ENCODE measurements at places on chromosomes 1 and 21.

DNA sequence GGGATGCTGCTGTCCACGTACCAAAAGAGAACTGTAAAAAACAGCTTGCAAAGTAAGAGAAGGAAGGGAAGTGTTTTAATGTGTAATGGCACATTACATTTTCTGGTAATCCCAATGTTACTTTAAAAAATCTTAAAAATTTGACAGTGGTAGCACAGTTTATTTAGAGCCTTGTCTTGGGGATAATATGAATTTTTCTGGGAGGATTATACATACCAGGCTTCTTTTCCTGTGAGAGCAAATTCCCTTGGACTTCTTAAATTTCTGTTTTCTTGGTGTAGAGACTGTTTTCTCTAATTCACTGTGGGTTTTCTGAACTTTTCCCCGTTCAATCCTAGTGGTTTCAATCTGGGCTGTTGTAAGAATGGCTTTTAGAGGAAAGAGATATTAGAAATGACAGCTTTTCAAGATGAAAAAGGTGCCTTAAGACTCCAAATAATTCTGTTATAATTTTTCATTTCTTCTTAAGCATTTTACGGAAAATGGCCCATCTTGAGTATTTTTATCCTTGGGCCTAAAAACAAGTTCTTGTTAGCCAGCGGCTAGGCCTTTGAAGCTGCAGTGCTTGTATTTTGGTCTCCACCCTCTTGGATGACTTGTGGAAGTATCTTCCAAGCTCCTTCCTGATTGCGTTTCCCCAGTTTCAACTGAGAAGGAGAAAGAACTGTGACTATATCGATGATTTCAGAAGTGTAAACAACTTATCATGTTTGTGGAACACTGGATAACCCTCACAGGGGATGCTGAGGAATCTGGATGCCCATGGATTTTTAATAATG lies 70.0 kb downstream of the LEPR start:
- DNase-seq, result no peak

DNA sequence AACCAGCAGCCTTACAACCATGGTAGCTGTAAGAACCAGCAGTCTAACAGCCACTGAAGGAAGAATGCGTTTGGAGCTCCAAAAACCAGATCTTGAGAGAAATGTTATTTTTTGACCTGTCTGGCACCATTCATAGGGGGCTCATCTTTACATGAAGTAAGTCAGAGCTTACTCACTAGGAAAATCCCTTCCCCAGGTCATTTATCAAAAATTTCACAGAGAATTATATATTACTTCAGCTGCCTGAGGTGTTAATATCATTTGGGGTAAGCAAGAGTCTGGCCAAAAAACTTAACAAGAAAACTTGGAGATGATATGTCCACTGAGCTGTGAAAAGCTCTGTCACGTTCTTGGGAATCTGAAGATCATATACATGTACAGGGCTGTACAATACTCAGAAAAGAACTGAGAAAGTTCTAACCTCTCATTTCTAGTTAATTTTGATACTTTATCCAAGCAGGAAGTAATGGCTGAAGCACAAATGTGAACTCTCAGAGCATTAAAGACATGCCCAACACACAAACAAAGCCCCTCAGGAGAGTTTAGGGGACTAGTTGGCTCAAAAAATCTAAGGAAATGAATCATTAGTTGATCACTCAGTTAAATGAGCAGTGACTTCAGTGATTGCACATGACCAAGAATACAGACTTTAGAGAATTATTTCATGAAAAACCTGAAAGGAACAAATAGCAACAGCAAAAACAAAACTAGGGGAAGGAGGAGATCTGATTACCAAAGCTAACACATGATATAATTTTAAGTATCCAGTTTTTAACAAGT lies 681.1 kb downstream of the LTN1 start:
- no peak for DNase-seq

- no peak for DNase-seq
Measured at GRCh38 chr1:204600203-204600602, 84.0 kb downstream of the MDM4 start.

GRCh38 chr1:11383553-11384169 lies 95.3 kb upstream of the DISP3 start:
- DNase-seq, result no peak

DNA sequence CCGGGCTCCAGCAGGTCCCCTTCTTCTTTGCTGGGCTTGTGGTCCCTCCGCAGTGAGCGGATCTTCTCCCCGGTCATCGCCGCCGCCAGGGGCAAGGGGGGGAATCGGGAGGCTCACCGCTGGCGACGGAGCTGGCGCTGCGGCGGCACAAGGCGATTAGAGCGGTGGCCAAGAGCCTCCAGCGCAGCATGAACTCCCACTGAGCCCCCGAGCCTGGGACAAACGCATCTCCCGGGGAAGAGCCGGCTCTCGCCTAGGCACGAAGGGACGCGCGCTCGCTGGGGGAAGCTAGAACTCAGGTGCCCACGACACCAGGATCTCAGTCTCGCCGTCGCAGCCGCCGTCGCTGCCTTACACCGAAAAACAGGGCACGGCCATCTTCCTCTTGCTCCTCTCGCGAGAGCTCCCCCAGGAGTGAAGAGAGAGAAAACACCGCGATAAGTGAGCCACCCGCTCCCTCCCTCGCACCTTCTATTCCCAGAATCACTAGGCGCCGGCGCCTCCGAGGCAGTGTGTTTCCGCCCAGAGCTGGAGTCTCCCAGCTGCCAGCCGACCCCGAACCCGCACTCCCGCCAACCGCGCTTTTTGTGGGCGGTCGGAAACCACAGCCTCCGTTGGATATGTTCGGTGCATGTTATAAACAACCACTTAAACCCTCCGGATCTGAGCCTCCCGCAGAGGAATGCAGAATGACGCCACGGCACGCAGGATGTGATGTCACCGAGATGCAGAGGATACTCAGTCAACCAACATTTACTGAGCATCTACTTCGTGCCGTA lies at the start of gene ANKRD13C:
TSS of gene ANKRD13C (minus strand) at position 391 of the 779 bp plus-strand sequence. CDS start at position 77, 314 bp downstream.
- DNase-seq, result peak; percentile 88

DNA sequence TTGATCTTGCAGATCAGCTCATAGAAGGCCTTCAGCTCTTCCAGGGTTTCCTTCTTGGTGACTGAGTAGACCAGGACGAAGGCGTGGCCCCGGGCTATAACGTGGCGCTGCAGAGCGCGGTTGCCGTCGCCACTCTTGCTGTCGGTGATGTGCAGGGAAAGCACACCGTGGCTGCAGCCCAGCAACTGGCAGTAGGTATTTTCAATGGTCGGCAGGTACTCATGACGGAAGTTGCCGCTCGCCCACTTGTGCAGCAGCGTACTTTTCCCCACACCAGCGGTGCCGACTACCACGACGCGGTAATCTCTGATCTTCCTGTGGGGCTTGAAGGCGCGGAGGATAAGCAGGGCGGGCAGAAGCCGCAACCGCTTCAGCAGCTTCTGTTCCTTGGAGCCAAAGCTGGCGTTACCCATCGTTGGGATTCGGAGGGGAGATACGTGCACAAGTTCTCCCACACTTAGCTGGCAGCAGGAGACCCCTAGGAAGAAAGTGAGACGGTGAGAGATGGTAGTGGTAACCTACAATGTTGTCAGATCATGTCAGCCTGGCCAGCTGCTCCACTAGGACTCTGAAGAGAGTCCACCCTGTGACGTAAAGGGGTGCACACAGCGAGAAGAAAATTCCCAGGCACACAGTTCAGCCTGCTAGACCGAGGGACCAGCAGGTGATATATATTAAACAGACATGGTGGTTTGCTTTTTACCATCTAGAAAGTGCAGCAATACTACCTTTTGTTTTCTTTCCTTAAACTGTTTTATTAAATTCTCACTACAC lies 3.4 kb downstream of the DIRAS3 start:
- DNase-seq, result no peak

- DNase-seq, result no peak
Measured at GRCh38 chr1:152697701-152698600, at the start of gene LCE2A. Gene LCE2A, plus strand, starts transcription at chr1:152698345. Its CDS starts 557 bp downstream, at chr1:152698902.

GRCh38 chr1:18653367-18653766 lies 22.7 kb downstream of the PAX7 start:
- no peak for DNase-seq

- no peak for DNase-seq
Measured at GRCh38 chr1:119631086-119631432, 17.0 kb downstream of the ZNF697 start.

Measured in hypothalamus (tissue), 51 donors.